ENCODE measurements at places on chromosomes 16 and 17.

GRCh38 chr16:20868890-20869289, 31.3 kb downstream of the DCUN1D3 start:
- no peak for DNase-seq

DNA sequence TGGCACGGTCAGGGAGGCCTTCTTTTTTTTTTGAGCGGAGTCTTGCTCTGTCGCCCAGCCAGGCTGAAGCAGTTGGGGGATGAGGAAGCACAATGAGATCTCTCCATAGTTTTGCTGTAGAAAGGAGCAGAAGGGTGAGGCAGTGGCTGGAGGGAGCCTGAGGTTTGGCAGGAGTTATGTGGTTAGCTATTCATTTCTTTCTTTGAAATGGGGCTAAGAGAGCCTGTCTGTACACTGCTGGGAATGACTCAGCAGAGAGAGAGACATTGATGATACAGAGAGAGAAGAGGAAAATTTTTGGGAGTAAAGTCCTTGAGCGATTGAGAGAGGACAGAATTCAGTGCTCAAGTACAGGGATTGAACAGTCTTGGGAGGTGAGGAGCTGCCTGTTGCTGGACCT, 22.1 kb downstream of the NOS2 start:
- DNase-seq: no peak

DNA sequence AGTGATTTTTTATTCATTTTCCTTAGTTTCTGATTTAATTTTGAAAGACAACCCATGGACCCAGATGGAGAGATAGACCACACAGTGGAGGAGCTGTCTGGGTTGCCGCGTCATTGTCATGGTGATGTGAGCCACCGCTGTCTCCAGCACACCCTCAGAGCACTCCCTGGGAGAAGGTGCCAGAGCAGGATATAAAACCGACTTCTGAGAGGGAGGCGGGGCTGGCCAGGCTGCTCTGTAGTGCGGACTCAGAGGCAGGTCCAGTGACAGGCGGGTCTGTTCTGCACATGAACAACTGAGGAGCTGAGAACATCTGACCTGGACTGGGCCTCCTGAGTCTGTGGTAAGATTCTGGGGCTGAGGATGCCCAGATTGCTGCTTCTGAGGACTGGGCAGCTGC, 216.3 kb upstream of the NLRP1 start:
- no peak for DNase-seq

DNA sequence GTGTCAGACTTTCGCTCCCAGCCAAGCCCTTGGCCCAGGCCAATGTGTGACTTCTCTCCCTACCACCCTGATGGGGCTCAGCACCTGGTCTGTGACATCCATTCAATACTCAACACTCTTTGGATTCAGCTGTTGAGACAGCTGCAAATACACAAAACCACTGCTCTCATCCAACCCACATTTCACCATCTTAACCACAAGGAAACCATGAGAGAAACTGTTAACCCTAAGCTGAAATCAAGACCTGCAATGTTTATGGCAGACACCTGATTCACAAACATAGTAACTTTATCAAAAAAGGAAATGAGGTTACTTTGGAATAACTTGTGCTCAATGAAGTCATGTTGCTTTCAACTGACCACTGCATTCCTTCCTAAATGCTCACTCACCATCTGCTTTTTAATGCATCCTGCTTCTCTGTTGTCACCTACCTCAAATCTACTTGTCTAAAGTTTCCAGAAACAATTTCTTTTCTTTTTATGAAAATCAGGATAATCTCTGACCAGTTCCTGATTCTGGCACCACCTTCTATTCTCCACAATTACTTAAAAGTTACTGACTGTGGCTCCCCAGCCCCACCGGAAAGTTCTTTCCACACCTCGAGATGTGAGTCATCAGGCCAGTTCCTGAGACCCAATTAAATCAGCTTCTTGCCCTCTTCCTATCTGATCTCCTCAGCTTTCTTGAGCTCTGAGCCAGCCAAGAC, 88.2 kb downstream of the NOG start:
- no peak for DNase-seq

- DNase-seq: no peak
These were observed 8.8 kb downstream of the PRSS22 start for GRCh38 chr16:2848933-2849725.

DNA sequence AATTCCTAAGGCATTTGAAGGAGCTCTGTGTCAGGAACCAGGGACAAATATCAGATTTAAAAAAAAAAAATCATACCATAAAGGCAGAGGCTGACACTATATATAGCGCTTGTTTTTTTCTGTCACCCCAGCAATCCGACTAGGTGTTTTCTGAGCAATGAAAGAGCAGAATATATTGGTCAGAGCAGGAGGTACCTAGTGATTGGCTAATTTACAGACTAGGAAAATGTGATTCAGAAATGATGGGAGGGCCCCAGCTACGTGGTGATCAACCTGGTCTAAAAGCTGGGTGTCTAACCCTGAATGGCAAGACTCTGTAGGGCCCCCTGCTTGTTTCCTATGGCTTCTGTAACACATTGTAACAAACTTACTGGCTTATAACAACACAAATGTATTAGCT, 195.5 kb upstream of the XYLT1 start:
- no peak for DNase-seq
